Sciatic nerve (tissue), 2 donors: ENCODE measurements at places on chromosomes 11 and 22.

- DNase-seq = peak; percentile 91
These were observed 13.0 kb downstream of the EIF1AD start for GRCh38 chr11:65988791-65989592.

GRCh38 chr11:12289667-12290476, 87.5 kb upstream of the PARVA start:
- DNase-seq = no peak

- DNase-seq = no peak
These were observed 14.0 kb downstream of the CELF1 start for GRCh38 chr11:47538741-47539565.

- DNase-seq = no peak
These were observed 19.4 kb upstream of the SUSD2 start for GRCh38 chr22:24161909-24162308.

DNA sequence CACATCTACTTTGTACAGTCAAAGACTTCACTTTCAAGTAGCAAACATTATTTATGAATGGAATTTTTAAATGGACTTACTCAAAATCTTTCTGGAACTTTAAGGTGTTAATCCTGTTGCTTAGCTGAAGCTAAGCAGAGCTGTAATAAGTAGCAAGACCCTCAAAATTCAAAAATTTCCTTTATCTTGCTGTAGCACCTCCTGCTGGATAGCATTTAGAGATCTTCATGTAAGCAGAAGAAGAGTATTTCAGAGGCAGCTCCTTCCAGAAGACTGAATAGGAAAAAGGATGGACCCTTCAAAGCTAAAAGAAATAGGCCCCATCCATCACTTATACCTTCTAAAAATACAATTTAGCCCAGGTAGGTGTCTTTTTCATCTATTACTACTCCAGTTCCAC, 3.4 kb downstream of the PHF21A start:
- DNase-seq = no peak

- no peak for DNase-seq
These were observed 32.7 kb downstream of the FLI1 start for GRCh38 chr11:128726458-128727139.

DNA sequence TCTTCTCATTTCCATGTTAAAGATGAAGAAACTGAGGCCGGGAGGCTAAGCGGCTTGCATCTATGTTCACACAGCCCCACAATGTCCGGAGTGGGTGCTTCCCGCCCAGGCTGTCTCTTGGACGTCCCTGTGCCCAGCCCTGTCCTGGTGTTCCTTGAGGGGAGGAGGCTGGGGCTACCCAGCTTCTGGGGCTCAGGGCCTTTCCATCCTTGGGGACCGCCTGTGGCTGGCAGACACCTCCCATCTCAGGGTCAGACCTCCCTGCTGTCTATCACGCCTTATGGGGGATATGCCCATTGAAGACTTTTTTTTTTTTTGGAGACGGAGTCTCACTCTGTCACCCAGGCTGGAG, 95.5 kb downstream of the WNT7B start:
- peak; percentile 37 for DNase-seq

DNA sequence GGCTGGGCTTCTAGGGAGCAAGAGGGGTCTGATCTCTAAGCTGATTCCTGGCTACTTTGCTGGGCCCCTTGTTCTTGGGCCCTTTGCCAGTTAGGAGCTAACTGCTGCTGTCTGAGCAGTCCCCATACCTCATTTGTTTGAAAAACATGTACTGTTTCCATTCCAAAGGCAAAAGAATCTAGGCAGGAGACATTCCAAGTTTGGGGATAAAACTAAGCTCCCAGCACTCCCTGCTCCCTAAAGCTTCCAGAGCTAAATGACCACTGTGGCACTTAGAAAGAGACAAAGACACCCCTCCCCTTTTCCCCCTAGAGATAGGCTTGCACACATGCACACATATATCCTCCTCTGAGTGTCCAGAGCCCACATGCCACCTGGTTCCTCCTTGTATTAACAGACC, 22.7 kb upstream of the RRM1 start:
- no peak for DNase-seq

DNA sequence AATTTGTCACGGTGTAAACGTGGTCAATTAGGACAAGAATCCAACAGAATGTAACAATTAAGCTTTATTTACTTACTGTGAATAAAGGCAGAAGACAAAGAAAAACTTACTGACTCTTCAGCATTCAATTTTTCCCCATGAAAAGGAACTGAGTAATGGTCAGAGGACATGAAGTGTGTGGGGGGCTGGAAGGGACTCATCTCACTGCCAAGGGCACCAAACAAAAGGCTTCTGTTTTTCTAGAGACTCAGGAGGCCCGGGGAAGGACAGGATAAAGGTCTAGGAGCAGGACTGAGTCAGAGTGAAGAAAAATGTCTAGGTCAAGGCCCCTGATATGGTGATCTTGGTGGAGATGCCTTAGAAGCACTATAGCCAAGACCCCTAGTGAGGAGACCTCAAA, 564.2 kb upstream of the ANO5 start:
- no peak for DNase-seq

DNA sequence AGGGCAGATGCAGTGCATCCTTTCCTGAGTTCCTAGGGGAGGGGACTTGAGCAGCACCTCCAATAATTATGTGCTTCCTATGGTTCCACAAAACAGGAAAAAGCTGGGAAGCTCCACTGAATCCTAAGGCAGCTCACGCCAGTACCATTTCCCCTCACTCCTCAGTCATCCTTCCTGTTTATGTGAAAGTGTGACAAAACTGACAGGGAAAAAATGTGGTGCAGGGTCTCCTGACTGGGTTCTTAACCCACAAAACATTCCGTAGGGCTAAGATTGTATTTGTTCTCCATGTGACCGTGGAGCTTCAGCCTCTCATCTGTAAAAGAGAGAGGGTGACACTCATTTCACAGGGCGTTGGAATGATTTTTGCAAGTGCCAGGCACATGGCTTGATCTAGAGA, 12.2 kb upstream of the LYVE1 start:
- no peak for DNase-seq

- DNase-seq = peak; percentile 73
These were observed 22.4 kb upstream of the MYH9 start for GRCh38 chr22:36409911-36410756.

- no peak for DNase-seq
These were observed 1.6 kb downstream of the APOL2 start for GRCh38 chr22:36237462-36238372.

DNA sequence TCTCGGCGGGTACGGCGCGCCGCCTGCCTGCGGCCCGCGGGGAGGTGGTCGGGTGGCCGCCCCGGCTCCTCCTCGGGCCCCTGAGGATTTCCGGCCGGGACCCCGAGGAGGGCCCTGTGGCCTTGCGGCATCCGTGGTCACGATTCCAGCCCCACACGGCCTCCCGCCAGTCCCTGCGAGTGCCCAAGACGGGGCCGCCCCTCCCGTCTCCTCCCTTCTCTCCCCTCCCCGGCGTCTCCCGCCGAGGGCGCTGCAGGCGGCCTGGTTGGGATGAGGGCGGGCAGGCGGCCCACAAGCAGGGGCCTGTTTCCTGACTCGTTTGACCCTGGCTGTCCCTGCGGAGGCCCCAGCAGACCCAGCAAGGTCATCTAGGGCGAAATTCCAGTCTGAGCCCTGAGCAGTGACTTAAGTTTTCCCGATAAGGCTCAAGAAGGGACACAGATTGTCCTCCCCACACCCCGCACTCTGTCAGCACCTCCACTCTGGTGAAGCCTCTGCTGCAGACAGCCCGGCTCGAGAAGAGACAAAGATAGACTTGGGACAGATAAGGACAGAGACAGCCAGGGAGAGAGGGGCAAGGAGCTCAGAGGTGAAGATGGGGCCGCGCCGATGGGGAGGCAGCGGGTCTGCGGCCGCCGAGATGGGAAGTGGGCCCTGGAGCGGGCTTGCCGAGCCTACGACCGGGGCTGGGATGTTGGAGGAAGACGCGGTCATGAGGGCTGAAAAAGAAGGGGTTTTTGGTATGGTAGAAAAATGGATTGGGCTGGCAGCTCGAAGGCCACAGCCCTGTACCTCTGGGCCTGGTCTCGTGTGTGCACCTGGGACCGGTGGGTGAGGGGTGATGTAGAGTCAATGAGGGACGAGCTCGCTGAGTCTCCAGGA, 95.0 kb downstream of the SWAP70 start:
- DNase-seq = peak; percentile 86

DNA sequence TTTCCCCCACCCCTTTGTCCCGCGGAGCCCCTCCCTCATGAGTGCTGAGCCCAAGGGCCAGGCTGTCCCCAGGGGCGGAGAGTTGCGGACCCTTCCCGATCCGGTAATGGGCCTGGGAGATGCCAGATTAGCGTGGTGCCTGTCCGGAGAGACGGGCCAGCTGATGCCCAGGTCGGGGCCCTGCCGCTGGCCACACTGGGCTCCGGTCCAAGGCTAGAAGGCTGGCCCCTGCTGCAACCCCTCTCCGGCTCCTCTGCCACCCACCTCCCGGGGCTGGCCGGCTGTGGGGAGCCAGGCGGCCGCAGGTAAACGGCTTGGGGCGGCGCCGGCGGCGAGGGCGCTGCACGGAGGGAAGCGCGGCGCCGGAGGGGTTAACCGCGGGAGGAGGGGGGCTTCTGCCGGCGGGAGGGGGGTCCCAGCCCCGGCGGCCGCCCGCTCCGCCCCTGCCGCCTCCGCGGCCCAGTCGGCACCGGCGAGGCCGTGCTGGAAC, at the start of gene KCNK4:
TSS of gene KCNK4 (plus strand) at position 41 of the 490 bp plus-strand sequence. CDS start 1,717 bp downstream, outside the sequence.
- DNase-seq = no peak

- no peak for DNase-seq
These were observed 3.1 kb downstream of the PRDM11 start for GRCh38 chr11:45149483-45150056.

DNA sequence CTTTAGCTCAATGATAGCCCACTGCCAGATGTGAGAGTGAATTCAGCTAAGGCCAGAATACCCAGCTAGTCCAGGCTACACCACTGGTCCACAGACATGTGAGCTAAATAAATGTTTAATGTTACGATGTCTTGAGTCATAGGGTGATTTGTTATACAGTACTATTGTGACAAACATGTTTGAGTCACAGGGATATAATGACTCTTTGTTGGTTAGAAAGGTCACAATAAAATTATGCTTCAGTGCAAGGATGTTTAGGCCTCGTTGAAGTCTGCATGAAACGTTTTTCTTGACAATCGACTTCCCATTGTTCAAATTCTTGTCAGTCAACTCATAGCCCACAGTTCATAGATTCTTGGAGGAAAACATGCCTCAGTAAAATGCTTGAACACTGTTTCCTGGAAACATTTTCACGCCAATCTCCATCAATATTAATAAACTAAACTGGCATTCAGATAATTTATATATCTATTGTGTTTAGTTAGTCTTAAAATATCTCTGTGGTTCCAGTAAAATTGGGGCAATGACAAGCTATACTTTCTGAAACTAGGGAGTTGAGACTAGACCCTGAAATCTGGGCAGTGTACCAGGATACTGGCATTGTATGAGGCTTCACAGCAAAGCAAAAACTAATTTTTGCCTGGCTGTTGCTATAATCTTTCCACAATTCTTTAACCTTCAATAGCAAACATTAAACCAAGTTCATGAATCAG, 650.8 kb upstream of the KIRREL3 start:
- DNase-seq = no peak

- no peak for DNase-seq
These were observed 40.9 kb downstream of the GALNT18 start for GRCh38 chr11:11580841-11581411.

- DNase-seq = no peak
These were observed 71.5 kb downstream of the FBLN1 start for GRCh38 chr22:45574069-45574703.

DNA sequence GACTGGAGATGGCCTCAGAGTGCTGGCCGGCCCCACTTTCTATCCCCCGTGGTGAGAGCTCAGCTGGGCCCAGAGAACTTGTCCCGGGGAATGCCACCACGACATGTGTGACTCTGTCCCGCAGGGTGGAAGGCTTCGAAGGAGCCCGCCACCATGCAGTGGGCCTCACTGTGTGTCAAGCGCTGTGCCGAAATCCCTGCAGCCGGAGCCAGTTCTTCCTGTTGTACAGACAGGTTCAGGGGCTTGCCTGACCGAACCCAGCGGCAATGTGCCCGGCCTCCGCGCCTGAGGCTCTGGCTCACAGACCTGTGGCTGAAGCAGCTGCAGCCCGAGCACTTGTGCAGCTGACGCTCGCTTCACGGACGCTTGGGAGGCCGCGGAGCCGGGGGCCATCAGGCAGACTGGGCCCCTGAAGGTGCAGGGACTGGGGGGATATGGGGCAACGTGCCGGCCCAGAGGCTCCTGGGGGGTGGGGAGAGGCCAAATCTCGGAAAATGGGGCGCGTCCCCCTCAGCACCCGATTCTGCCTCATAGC, 650 bp downstream of the PPM1F start:
- DNase-seq = peak; percentile 68

GRCh38 chr22:39237318-39238100, 7.3 kb downstream of the PDGFB start:
- no peak for DNase-seq

- no peak for DNase-seq
These were observed 76.1 kb upstream of the UCP3 start for GRCh38 chr11:74084796-74085541.

- DNase-seq = no peak
These were observed 41.0 kb downstream of the PAX6 start for GRCh38 chr11:31770011-31770700.

DNA sequence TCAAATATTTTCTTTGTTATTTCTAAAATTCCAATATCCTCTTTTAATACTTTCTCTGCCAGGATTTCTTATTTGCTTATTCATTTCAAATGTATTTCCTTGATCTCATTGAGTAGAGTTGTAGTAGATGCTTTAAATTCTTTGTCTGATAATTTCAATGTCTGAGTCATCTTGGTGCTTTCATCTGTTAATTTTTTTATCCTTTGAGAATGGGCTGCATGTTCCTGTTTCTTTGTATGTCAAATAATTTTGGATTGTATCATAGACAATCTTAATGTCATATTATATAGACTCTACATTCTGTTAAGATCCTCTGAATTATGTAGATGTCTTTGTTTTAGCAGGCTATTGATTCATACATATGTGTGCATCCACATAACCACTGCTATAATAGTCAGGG, 57.5 kb downstream of the MYEOV start:
- DNase-seq = no peak

- no peak for DNase-seq
These were observed 17.9 kb upstream of the UVRAG start for GRCh38 chr11:75797116-75797515.

GRCh38 chr11:1953489-1954266, 6.5 kb downstream of the MRPL23 start:
- peak; percentile 54 for DNase-seq

DNA sequence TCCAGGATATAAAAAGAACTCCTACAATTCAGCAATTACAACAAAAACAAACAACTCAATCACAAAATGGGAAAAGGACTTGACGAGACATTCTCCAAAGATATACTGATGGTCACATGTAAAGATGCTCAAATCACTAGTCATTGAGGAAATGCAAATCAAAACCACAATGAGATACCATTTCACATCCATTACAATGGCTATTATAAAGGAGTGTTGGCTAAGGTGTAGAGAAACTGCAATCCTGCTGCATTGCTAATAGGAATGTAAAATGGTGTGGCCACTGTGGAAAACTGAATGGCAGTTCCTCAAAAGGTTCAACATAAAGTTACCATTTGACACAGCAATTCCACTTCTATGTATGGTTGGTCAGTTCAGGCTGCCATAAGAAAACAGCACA, 11.8 kb upstream of the TBCEL start:
- no peak for DNase-seq
